ENCODE measurements at places on chromosomes 1 and 21.

GRCh38 chr1:67173988-67174387 lies 7.7 kb downstream of the IL23R start:
- DNase-seq = no peak

DNA sequence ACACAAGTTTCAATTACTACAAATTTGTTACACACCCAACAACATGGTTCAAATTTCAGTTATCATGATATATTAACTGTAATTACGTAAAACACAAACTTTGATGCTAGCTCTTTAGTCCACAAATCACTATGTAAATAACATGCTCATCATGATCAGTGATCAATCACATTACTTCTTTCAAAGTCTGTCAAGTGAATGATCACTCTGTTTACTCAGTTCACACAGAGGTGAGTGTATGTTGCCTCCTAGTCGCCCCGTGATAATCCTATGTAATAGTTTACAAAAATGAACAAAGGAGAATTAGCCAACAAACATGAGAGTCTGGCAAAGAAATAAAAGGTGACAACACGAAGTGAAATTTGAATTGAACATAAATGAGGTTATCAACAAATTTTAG lies 14.3 kb downstream of the EDEM3 start:
- no peak for DNase-seq

DNA sequence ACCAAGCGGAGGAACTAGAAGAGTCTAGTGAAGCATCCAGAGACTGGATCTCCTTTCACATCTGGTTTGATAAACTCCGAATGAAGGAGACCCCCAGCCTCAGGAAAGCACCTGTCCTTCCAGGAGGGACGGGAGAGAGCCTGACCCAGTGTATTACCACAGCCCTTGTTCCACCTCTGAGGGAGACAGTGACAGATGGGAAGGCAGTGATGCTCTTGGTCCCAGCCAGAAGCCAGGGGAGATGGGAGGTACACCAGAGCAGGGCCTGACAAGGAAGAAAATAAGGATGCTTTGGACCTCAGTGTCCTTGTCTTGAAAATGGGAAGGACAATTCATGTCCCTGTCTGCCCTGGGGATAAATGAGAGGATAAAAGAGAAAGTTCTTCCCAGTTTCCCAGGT lies 3.5 kb downstream of the KLHDC7A start:
- DNase-seq = no peak

GRCh38 chr1:166283190-166283589 lies 116.4 kb upstream of the FAM78B start:
- no peak for DNase-seq

- no peak for DNase-seq
These were observed 152.2 kb upstream of the NFIA start for GRCh38 chr1:60930130-60930529.

GRCh38 chr21:34511787-34512455 lies at the start of gene KCNE1:
KCNE1 (minus strand) TSS chr21:34512210; CDS start chr21:34449634, 62,576 bp downstream.
- DNase-seq = no peak

- no peak for DNase-seq
These were observed 49.2 kb upstream of the EDN2 start for GRCh38 chr1:41533731-41534080.

DNA sequence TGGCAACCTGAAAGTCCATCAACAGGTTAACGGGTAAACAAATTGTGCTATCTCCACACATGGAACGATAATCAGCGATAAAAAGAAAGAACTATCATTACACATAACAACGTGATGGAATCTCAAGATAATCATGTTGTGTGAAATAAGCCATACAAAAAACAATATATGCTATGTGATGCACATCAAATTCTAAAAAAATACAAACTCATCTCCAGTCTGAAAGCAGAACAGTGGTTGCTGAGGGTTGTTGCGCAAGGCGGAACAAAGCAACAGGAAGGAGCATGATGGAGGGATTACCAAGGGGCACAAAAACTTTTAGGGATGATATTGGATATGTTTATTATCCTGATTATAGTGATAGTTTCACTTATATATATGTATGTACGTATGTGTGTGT lies 324.8 kb downstream of the VAV3 start:
- DNase-seq = no peak

DNA sequence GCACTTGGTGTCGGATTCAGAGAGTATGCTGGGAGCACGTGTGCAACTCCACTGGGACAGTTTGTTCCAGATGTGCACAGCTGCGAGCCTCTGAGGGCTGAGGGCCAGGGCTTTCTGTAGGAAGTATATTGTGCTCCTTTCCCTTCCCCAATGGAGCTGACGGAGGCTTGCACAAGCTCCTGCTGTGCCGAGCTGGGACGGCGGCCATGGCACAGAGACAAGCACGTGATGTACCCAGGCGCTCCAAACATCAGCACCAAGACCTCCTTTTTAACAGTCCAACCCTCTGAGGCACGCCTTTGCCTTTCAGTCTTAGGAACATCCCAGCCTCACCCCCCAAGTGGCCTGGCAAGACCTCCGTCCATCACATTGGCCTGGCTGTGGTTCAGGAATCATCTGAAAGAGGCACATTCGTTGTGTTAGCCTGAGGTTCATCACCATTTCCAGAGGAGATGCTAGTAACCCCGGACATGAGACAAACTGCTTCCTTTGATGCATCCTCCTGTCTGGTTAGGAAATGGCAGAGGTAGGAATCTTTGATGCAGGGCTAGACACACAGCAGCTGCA lies 339.2 kb upstream of the KAZN start:
- no peak for DNase-seq

DNA sequence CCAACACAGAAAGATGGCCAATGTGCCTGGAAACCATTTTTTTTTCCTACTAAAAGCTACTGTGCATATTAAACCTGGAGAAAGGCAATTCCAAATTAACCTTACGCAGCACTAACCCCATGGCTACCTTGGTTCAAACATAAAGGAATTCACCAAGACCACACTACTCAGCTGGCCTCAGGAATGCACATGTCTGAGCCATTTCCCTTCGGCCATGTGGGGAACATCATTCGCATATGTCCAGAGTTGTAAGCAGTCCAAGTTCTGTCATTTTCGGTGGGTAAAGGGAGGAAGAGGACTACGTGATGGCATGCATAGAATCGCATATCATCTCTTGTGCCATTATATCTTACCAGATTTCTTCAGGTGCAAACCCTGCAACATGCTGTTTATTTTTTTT lies 175.4 kb downstream of the NTMT2 start:
- DNase-seq = no peak

- no peak for DNase-seq
These were observed 117.7 kb downstream of the CTH start for GRCh38 chr1:70528590-70529333.

DNA sequence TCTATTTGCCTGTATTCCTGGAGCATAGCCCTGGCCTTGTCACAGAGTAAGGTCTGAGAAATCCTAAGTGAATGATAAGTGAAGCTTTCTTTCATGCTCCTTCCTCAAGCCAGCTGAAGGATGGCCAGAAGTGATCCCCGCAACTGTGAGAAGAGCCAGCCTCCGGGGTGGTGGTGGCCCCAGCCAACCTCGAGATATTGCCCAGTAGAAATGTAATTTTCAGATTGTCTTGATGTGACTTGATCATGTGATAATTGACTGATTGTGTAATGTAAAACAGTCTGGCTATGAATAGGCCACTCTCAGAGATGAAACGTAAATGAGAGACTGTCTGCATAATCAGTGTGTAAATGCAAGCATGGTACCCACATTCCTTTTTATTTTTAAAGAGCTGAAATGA lies 242.4 kb upstream of the CAMK1G start:
- no peak for DNase-seq

- DNase-seq = no peak
These were observed 9.8 kb upstream of the CAMTA1 start for GRCh38 chr1:6775261-6776043.

GRCh38 chr21:46110499-46111192 lies 12.7 kb downstream of the COL6A2 start:
- DNase-seq = no peak

DNA sequence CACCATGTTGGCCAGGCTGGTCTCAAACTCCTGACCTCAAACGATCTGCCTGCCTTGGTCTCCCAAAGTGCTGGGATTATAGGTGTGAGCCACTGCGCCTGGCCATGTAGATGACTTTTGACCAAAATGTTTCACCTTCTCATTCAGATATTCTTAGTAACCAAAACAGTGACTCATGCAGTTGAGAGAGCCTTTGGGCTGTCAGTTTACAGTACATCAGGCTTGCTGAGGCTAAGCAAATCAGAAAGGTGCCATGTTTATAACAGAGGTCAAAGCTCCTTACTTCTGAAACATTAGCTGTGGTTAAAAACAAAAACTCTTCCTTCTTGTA lies 21.0 kb downstream of the CNIH4 start:
- DNase-seq = no peak

GRCh38 chr1:151838222-151839081 lies 1.2 kb downstream of the C2CD4D start:
- DNase-seq = peak; percentile 28

GRCh38 chr1:219902951-219903350 lies 25.4 kb downstream of the SLC30A10 start:
- no peak for DNase-seq

- no peak for DNase-seq
These were observed 126.6 kb downstream of the KCNT2 start for GRCh38 chr1:196481616-196482015.

DNA sequence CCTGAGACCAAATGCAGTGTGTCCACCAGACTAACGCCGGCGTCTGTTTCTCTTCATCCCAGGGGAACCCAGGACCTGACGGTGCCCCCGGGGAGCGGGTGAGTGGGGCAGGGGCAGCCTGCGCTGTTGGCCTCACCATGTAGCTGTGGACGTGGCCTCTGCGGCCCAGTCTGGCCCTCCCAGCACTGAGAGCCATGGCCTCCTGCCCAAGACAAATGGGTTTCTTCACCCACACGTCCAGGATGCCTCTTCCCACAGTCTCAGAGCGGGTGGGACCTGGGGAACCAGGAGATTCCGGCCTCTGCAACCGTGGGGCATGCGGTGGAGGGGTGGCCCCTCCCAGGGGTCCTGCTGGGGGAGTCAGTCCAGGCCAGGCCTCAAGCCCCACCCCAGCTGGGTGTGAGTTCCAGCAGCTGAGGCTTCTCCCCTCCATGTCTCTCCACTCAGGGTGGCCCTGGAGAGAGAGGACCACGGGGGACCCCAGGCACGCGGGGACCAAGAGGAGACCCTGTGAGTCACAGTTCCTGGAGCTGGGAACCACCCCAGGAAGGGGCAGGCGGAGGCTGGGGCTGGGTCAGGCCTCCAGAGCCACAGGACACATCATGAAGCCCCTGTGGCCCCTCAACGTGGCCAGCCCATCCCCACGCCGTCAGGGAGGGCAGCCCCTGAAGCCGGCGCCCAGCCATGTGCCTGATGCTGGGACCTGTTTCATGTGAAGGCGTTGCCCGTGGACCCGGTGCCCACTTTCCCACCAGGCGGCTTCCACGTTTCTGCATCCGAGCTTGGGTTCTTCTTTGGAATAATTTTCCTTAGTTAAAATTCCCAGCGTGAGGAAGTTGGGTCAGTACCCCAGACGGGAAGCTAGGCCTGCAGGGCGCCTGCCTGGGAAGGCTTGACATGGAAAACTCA lies 11.0 kb downstream of the COL6A1 start:
- DNase-seq = no peak

DNA sequence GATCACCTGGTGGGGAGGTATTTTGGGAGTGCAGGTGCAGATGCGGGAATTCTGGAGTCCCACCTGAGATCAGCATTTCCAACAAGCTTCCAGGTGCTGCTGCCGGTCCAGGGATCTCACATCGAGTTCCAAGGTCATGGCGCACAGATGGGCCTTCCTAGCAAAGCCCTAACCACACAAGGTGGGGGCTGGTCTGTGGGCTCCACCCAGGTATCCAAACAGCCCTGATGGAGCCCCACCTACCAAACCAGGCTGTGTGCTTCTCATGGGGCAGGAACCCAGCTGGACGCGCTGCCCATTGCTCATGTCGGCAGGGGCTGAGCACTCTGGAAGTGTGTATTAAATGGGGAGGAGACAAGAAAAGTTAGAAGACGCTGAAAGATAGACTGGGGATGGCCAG lies 35.0 kb upstream of the TMEM51 start:
- DNase-seq = no peak

- DNase-seq = no peak
These were observed 9.6 kb upstream of the PIGK start for GRCh38 chr1:77228836-77229235.

DNA sequence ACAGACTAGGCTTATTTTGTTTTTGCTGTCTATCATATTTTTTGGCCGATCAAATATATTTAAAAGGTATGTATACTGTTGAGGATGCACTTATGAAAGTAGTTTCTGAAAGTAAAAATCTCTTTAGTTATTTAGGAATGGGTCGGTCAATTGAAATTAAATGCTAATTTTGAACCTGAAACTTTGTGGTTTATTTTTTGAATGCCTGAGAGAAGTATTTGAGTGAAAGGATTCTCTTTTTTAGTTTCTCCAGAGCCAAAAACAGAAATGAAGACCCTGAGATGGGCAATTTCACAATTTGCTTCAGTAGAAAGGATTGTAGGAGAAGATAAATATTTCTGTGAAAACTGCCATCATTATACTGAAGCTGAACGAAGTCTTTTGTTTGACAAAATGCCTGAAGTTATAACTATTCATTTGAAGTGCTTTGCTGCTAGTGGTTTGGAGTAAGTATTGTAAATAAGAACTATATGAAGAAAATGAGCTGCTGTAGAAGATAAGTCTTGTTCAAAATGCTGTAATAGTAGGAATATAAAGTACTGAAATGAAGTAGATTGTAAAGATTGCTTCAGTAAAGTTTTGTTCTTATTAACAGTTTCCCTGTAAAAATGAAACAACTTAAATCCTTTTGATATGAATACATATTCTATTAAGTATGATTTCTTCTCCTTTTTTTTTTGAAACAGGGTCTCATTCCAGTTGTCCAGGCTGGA lies 11.5 kb downstream of the USP1 start:
- DNase-seq = no peak

DNA sequence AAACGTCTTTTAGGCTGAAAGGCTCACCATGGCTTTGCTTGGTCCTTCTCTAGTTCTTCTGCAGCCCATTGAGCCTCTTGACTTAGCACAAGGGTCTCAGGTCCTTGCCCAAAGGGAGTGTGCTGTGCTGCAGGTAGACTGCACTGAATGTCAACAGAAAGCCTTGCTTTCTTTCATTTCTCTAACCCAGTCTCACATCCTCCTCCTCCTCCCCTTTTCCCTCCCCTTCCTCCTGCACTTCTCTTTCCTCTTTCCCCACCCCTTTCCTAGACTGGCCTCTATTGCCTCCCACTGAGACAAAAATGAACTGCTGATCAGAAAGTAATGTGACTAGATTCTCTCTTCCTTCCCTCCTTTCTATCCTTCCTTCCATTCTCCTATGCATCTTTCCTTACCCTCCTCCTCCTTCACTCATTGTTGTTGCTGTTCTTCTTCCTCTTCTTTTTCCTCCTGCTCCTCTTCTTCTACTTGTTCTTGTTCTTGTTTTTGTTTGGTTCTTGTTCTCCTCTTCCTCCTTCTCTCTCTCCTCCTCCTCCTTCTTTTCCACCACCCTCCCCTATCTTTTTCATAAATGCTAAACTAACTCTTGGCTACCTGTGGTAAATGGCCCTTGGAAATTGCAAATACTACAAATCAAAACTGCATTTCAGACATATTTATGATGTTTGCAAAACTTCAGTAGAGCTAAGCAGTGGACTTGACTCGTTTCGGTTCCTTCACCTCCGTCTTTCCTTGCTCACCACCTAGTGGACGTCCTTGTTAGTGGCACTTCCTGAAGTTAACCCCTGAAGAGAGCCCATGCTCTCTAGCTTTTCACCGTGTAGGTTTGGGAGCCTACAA lies at the start of gene SELL:
Gene SELL (minus strand): TSS at position 152 of the 840 bp plus-strand sequence. CDS start 122 bp downstream, at position 30.
- no peak for DNase-seq

Measured in GM18507 (cell line).